Stimulated activated CD4-positive, alpha-beta T cell treated with anti-CD3 and anti-CD28 coated beads, Interleukin-4, amount 100 ng/mL, for 1 hour (primary cell): ENCODE measurements at places on chromosomes 12 and 14.

- DNase-seq, result no peak
Measured at GRCh38 chr12:106109168-106109910, 29.4 kb downstream of the NUAK1 start.

DNA sequence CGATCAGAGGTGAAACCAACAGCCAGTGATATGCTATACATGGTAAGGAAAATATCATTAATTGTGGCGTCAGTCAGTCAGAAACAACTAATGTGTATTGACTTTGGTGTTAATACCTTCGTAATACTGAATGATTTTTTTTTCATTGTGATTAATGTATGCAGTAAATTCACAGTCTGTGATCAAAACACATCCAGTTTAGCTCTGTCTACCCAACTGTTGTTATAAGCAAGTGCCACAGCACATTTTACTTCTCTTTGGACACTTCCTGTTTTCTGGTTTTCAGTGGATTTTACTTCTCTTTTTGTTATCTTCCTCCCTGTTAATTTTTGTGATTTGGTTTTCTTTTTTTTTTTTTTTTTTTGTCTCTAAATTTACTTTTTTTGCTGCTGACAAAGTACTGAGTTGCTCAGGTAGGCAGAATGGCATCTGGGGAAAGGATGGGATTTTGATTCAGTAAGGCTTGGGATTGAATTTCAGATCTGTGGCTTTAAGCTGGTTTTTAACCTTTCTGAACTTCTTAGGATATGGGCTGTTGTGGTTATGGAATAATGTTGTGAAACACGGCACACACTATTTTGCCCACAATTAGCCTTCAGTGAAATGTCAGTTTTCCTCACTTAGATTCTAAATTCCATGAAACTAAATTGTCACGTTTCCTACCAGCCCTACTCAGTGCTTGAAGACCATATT, 604 bp downstream of the GLIPR1 start:
- no peak for DNase-seq

DNA sequence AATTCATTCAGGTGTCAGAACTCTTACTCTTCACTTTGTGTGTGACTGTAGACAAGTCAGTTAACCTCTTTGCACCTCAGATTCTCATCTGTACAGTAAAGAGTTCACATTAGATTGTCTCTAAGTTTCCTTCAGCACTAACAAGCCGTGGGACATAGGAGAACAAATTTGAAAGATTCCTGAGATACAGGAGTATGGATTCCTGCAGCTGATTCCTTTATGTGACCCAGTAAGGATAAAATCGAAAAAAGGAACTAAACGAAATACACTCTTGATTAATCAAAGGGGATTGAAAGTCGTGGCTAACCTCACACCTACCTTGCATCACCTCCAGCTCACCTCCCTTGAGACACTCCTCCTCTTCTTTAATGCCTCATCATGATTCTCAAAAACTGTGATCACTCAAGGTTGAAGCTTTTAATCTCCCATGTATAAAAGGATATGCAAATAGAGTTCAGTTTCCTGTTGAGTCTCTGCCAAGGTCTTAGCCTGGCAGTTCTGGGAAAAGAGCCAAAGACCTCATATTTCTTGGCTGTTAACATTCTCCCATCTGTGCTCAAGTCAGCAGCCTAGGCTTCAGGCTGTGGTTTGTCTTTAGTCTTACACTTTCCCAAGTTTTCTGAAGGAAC, 156.6 kb downstream of the DAD1 start:
- DNase-seq, result no peak

DNA sequence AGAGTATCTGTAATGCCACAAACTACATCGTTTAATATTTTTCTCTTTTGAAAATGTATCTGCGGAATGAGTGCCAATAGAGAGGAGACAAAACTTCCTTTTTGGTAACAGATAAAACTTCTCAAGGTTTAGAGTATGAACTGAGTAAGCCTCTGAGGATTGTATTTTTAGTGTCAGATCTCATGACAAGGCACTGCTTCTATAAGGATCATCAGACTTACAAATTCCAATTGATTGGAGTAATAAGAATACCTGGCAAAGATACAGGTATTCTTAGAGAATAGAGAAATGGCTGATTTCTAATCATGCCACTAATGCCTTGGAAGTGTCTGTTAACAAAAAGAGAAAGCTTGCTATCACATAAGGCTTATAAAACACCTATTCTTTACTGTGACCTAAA, 45.3 kb downstream of the SLC35F4 start:
- DNase-seq, result no peak

DNA sequence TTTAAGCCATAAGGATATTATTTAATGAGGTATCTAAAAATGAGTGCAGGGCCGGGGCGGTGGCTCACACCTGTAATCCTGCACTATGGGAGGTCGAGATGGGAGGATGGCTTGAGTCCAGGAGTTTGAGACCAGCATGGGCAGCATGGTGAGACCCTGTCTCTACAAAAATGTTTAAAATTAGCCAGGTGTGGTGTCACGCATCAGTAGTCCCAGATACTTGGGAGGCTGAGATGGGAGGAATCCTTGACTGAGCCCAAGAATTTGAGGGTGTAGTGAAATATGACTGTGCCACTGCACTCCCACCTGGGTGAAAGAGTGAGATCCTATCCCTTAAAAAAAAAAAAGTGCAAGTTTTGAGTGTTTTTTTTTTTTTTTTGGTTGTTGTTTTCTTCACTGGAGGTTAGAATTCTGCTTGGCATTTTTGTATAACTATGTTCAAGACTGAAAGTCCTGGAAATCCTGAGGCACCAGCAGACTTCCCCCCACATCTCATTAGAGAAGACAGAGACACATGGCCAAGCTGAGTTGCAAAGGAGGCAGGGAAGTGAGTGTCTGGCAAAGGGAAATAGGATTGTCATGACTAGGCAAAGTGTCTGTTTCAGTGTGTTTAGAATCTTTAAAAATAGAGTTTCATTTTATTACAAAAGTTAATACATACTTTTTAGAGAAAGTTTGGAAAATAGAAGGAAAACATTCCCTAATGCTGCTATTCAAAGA, 53.5 kb upstream of the DUSP6 start:
- DNase-seq, result no peak

DNA sequence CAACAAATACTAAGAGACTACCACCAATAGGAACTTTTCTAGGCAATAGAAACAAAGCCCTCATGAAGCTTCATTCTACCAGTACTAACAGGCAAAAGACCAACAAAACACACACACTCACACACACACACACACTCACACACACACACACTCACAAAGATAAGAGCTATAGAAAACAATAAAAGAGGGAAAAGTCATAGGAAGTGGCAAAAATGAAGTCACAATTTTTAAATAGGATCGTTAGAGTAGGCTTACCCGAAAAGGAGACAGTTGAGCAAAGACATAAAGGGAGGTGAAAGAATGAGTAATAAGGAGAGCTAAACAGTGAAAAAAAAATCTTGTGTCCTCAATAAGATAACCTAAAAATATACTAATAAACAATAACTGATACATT, 66.5 kb downstream of the C2CD5 start:
- no peak for DNase-seq

DNA sequence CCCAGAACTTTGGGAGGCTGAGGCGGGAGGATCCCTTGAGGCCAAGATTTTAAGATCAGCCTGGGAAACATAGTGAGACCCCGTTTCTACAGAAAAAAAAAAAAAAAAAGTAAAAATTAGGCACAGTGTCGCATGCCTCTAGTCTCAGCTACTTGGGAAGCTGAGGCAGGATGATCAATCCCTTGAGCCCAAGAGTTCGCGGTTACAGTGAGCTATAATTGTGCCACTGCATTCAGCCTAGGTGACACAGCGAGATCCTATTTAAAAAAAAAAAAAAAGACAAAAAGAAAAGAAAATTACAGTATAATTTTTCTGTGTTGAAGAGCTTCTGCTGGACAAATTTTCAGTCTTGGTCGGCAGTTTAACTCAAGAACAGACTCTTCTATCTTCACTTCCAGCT, 133.9 kb upstream of the FGD4 start:
- DNase-seq, result no peak

DNA sequence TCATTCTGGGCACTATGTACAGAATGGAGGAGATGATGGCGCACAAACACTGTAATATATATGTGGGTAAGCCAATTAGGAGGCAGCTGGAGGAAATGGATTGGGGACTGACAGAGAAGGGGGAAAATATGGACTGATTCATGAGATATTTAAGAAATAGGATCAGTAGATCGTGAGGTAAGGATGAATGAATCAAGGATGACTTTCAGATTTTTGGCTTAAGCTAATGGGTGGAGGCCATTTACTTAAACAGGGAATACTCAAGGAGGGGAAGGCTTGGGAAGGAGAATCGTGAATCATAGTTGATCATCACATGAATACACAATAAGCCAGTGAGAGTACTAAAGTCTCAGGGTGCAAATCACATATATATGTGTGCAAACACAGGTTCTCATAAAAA, 11.2 kb upstream of the GNPNAT1 start:
- DNase-seq, result no peak

DNA sequence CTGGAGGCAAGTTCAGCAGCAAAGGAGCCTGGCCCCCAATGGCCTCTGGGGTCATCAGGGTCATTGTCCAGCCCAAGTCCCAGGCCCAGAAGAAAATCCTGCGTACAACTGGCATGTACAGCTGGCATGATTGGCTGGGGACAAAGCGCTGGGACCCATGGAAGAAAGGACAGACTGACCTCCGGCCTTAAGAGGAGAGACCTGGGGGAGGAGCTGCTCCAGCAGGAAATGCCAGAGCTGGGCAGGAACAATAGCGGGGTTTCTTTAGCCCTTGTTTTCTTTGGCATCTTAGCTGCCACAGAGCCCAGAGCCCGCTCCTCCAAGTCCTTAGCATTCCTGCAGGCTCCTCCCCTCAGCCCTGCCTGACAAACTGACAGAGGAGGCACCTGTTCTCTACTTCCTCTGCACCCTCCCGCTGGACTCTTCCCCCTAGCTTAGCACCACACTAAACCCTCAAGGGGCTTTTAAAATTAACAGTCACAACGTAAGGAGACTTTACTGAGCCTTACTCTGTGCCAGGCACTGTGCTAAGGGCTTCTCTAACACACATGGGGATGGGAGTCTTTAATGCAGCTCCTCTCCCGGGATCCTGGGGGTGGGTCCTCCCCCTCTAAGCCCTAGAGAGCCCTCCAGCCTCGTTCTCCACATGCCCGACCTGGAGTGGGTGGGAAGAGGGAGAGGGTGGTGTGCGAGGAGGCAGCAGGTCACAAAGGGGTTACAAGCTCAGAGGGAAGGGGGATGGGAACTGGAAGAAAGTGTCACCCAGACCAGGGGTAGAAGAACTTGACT, 1.8 kb upstream of the AQP5 start:
- DNase-seq, result no peak

- no peak for DNase-seq
Measured at GRCh38 chr12:93667672-93668071, 9.5 kb upstream of the CRADD start.

DNA sequence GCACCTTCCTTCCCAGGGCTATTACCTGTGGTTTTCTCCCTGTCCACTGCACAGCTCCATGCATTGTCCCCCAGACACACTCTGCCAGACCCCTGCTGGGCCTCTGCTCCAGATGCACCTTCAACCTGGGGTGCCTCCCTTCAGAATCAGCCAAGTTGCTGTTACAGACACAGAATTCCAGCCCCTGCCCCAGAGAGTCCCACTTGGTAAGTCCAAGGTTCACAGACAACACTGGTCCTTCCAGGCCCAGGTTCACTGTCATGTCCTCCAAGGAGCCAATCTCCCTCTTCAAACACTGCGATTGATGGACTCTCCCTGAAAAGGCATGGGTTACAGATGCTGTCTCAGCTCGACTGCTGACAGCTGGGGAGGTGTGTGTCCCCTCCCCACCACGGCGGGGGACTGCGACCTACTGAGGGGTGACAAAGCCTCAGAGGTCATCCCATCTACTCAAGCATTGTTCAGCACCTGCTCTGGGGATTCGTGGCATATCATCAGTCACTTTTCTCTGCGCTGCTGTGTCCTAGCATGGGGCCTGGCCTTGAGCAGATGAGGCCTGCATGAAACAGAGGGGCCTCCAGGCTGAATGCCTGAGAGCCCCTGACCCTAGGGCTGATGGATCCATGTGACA, 24.3 kb downstream of the CALM1 start:
- no peak for DNase-seq

DNA sequence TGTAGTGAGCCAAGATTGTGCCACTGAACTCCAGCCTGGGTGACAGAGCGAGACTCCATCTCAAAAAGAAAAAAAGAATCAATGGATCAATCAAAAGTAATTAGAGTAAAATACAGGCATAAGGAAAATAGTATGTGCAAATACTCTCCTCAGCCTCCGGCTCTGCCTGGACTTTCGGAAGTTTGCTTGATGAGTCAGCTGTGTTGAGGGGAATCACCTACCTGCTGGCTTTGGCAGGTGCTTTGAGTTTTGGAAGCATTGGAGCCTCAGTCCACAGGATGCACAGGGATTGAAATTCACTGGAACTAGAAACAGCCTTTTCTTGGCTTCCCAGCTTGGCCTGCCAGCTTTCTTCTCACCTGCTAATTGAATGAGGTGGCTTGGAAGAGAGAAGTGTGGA, 268.2 kb downstream of the PCNX1 start:
- no peak for DNase-seq

- no peak for DNase-seq
Measured at GRCh38 chr12:20731274-20731673, 36.1 kb downstream of the SLCO1C1 start.

DNA sequence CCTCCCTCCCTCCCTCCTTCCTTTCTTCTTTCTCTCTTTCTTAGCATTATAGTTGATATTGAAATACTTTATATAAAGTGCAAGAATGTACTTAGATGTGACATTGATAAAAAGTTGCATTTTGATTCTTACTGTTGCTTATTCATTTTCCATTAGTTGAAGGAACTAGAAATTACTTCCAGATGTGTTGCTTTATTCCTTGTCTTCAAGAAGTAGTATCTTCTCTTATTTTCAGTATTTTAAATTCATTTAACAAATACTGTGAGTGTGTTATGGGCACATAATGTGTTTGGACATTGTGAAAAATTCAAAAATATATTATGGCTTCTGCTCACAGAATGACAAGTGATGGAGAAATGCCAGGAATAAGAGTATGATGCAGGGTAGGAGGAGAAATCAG, 45.6 kb downstream of the TRMT5 start:
- DNase-seq, result no peak

GRCh38 chr14:20441461-20441860, 5.5 kb upstream of the KLHL33 start:
- DNase-seq, result no peak

GRCh38 chr12:112309797-112310196, 72.4 kb downstream of the HECTD4 start:
- DNase-seq, result no peak

DNA sequence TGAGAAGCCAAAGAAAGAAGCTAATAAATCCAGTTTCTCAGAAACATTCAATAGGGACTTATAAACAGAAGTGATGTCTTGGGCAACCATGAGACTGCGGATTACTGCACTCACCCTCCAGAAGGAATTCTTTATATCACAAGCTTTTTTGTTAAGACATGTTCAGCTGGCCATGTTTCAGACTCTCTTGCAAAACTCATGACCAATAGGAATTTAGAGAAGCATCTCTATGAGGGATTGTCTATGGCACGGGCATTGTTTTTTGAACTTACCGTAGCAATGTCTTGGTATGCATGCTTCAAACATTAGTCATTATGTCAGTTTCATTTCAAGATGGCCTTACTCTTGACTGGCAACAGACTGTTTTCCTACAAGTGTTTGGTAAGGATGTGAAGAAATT, 15.5 kb upstream of the ZNF268 start:
- DNase-seq, result no peak
